ENCODE measurements at places on chromosomes 2 and 18.

GRCh38 chr18:33804258-33804657 lies 226.2 kb downstream of the ASXL3 start:
- DNase-seq: no peak

GRCh38 chr2:14677039-14677438 lies 44.5 kb downstream of the LRATD1 start:
- no peak for DNase-seq

DNA sequence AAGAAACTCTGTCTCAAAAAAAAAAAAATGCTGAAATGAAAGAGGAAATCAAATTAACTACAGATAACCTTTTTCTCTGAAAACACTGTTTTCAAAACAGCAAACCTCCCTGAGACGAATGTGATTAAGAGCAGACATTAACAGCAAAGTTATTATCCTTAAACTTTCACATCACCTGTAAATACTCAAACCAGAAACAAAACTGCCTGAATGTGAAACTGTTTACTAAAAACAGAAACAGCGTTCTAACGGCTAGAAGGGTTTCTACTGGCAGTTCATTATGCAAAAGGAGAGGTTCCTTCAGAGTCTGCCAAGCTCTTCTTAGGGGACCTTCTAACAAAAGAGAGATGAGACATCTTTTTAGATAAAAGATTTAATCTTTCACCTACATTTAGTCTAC lies 45.9 kb downstream of the PNO1 start:
- no peak for DNase-seq

DNA sequence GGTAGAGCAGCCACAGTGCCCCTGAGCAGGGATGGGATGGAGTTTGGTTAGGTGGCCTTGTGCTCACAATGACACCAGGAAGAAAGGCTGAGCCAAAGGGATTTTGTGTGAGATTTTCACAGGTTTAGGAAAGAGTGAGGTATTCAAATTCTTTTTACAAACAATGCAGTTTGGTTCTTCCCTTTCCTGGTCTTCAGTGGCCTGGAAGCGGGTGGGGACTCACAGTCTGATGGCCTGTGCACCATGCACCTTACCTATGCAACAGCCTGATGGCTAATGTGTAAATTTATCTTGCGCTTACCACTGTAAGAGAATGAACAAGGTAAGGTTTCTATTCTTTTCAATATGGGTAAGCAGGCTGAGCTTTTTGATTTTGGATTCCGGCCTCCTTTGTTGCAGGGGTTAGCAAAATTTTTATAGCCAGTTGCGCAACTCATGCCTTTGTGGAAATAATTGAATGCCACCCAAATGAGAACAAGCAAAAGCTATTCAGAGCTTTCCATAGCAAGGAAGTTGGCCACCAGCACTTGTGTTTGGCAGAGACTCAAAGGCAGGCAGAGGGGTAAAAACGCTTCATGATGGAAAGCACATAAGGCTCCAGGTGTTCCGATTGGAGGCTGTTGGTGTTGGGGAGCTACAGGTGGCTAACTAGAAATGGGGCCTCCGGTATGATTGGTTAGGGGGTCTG lies 23.8 kb upstream of the IL1R2 start:
- no peak for DNase-seq

DNA sequence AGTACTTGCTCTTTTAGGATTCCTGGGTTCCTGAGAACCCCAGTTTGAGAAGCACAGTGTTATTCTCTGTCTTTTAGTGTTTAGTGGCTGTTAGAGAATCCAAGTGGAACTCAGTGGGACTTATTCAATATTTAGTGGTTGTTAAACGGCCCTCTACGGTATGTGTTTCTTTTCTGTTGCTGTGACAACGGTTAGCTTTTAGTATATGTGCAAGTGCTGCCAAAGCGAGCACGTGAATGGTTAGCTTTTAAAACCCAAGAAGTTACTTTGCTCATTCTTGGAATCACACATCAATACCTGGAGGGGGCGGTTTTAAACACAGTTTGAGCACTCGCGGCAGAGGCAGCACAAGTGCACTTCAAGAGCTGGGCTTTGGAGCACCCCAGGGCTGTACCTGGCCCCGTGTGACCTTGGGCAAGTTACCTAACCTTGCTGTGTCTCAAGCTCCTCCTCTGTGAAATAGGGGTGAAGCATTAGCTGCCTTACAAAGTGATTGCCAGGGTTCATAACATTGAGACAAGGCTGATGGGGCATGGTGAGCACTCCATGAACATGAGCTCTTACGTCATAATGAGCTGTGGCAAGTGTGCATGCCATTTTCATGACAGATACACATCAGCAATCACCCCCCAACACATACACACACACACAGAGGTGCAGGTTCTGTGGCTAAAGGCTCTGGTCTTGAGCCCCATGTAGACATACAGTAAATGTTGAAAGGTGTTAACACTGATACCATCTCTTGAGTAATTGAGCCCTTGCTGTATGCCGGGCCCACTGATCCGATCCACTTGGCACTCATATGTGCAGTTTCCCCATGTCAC lies 234.1 kb downstream of the ALPK2 start:
- no peak for DNase-seq

- DNase-seq: no peak
Measured at GRCh38 chr18:6639305-6639704, 90.2 kb upstream of the ARHGAP28 start.

- DNase-seq: no peak
Measured at GRCh38 chr18:30150586-30151250, 891.8 kb downstream of the DSC3 start.

- DNase-seq: no peak
Measured at GRCh38 chr2:66428986-66429612, 5.8 kb upstream of the MEIS1 start.

DNA sequence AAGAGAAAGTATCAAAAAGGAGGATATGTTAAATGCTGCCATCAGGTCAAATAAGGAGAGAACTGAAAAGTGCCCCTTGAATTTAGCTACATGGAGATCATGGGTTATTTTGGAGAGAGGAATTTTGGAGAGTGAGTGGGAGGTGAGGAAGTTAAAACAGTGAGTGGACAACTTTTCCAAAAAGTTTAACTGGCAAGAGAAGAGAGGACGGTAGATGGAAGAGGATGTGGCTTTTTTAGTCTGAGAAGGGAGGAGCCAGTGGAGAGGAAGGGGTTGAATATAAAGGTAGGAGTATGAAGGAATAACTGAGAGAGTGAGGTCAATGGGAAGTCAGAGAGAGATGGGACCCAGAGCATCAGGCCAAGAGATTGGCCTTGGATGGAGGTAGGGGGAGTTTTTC lies 62.5 kb upstream of the NFE2L2 start:
- DNase-seq: no peak

- no peak for DNase-seq
Measured at GRCh38 chr18:61993831-61994230, 101.0 kb upstream of the RNF152 start.

DNA sequence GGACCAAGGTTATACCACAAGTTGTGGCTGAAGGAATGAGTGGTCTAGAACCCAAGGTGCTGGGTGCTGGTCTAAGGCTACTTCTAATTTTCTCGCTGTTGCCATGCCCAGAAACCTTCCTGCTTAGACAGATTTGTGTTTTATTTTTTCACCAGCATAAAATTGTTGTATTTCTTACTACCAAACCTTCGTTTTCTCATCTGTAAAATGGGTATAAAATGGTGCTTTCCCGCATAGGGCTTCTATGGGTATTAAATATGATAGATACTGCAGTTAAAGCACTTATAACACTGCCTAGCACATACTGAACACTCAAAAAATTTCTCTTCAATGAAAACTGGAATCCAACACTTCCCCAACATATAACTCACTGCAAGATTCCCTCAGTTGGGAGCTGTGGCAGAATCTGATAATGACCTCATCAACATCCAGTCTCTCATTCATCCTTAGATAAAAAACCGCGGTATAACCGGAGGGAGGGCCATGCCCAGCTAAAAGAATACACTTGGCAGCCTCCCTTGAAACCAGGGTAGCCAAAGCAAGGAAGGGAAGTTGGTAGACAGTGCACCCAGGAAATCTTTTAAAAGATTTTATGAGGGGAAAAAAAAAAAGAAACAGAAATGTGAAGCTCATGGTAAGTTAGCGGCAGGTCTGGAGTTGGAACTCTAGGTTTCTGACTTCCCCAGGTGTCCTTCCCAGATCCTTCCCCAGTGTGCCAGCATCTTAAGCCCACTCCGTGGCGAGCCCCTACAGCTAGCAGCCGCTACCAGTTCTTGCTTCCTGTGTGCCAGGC lies 1.2 kb downstream of the NEMP2 start:
- no peak for DNase-seq

- peak; percentile 30 for DNase-seq
Measured at GRCh38 chr2:42810971-42811811, 18.8 kb upstream of the HAAO start.

- peak; percentile 83 for DNase-seq
Measured at GRCh38 chr2:121197369-121198091, 87.5 kb downstream of the TFCP2L1 start.

DNA sequence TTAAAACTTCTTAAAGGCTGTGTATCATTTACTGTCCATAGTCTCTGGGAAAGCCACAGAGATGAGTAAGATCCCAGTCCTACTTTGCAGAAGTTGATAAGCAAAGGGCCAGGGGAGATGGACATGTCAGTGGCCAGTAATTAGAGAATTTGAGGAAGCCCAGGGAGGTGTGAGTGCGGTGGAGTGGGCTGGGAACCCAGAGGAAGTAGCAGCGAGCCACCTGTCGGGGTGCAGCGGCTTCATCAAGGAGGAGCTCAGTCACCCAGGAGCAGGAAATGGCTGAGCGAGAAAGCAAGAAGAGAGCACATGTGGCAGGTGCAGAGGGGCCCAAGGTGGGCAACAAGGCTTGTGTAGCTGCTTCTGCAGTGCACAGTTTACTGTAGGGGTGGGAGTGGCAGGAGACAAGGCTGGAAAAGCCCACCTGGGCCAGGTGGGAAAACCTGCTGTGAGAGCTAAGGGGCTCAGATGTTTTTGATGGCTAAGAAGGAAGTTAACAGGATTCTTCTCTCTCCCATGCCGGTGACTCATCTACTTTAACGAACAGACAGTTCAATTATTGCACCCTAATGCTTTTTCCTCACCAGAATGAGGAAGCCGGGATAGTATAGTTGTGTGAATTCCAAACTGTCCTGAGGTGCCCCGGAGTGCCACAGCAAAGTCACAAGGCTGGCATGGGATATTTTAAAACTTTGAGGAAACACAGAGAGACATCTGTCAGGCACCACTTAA lies 34.8 kb upstream of the MGAT5 start:
- no peak for DNase-seq

- DNase-seq: no peak
Measured at GRCh38 chr2:71353248-71353647, 21.7 kb downstream of the ZNF638 start.

GRCh38 chr2:166891727-166892126 lies 3.4 kb downstream of the XIRP2 start:
- DNase-seq: no peak

GRCh38 chr2:140759426-140760156 lies 1371.2 kb downstream of the LRP1B start:
- no peak for DNase-seq

DNA sequence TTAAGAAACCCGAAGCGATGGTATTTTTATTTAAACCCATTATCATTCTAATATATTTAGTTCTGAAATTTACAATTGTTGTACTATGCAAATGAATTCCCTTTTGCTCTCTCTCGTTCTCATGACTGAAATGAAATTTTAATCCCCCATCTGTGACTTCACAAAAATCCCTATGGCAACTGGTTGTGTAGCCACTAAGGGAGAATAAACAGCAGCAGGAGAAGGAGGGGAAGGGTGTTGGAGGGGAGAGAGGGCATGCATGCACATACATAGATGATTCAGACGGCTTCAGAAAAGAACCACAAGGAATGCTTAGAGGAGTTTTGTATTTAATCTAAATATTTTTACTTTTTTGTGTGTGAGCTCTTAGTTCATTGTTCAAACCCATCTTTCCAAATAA lies 36.8 kb downstream of the CPS1 start:
- no peak for DNase-seq

DNA sequence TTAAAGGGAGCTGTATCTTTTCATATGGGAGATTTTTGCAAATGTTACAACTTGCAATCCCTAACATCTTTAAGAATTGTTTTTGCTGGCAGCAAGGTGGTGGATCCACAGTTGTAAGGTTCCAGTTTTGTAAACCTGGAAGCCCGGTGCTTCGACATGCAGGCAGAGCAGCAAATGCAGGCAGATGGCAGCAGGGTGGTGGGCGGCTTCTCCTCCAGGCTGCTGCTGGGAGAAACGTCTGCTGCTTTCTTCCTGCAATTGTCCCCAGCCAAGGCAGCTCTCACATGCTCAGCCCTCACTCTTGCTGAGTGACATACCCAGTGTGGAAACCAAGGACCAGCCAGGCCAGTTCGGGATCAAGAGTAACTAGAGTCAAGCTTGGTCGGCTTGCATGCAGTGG lies 166.0 kb downstream of the SEPTIN10 start:
- DNase-seq: no peak

DNA sequence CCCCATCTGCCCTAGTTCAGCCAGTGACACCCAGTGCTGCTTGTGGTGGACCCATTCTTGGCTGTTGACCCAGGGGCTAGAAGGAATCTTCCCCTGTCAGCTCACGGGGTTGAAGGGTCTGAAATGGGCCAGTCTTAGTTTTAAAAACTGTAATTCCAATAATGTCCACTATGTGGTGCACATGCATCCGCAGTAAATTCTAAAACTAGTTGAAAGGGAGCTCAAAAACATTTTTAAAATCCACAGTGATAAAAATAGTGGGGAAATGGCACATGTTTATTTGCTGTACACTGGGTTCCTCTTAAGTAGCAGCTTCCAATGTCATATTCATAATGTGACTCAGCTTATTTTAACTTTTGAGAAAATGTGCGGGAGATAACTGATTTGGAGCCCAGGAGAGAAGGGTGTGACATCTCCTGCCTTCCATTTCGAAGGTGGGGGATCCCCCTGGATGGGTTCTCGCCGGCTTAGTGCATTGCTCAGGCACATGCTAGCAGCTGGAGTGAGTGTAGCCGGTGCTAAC lies 32.8 kb downstream of the GRHL1 start:
- no peak for DNase-seq

GRCh38 chr18:48656582-48656981 lies 117.8 kb downstream of the CTIF start:
- DNase-seq: no peak

- no peak for DNase-seq
Measured at GRCh38 chr2:152175012-152175367, 573 bp downstream of the STAM2 start.

DNA sequence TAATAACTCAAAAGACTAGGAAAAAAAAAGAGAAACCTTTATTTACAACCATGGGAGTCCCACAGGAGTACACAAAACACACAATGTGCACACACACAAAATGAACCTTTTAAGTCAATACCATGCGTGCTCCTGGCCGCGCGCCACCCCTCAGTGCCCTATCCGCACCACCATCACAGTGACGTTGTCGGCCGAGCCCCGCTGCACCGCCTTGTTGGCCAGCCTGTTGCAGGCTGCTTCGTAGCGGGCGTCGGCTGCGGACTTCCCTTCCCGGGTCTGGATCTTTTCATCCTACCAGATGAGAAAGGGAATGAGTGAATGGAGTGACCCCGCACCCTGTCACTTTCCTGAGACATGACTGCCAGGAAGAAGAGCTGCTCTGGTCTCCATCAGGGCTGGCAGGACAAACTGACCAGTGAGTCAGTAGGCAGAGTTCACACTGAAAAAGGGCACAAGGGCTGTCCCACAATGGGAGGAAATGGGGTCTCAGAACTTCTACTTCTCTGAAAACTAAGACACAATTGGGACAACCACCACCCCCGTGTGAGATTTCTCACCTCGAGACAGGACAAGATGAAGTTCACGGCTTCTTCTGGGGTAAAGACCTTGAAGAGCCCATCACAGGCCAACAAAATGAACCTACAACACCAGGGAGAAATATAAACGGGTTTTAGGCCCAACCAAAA lies 11.8 kb downstream of the ERFE start:
- no peak for DNase-seq

- DNase-seq: no peak
Measured at GRCh38 chr2:12278217-12278750, 438.5 kb upstream of the TRIB2 start.

Data from hypothalamus (tissue), 51 donors.